Endodermal cell (in vitro differentiated cells): ENCODE measurements at places on chromosomes 7 and 10.

DNA sequence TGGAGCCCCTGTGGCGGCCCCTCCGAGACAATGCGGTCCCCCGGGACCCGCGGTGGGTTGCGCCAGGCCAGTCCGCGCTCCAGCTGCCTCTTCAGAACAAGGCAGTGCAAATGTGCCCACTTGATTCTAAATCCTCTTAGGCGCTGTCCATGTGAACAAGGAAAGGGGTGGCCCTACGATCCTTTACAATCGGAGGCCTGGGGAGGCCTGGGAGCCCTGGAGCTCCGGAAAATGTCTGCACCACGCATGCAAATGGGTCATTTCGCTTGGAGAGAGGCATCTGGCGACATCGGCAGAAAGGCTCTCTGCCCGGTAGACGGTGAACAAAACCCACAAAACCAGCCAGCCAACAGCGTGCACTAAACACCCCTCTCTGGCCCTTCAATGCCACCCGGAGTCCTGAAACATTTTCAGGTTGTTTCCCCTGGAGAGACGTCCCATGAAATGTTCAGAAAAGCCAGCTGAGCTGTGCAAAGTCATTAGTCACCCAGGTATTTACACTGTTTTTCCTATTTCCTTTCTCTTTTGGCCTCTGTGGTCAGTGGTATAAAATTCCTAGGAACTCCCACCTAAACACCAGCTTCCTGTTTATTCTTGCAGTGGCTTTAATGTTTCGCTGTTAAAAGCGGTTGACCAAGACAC, 102.8 kb upstream of the ZNF438 start:
- peak overlapping the region; percentile 98 for H3K27ac ChIP-seq
- peak; percentile 78 for DNase-seq
- peaks cover 3% of the 10 kb centered on the region for H3K4me1 ChIP-seq
- peak overlapping the region; percentile 63 for H3K4me3 ChIP-seq
- no peaks in the 10 kb centered on the region for H3K36me3 ChIP-seq

DNA sequence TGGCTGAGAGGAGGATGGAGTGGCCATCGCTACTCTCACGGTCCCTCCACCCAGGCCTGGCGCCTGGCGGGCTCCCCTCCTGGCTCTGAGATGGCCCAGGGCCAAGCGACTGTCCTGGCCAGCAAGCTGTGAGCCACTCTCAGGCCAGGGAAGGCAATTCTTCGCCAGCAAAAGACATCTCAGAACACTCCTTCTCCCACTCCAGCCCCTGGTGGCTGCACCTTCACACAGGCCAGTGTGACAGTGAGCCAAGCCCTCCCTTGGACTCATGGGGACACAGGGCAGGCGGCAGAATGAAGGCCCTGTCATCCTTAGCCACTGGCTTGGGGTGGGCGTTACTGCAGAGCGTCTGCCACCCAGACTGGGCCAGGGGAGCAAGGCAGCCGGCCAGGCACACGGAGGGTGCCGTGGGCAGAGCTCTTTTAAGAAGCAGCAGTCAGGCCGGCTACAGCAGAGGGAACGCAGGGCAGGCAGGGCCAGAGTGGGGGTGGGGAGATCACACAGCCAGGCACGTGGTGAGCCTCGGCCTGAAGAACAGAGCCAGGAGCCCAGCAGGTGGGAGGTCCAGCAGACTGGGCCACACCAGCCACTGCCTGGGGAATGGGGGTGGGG, 14.4 kb downstream of the STK32C start:
- H3K4me3 ChIP-seq: no peak overlapping the region
- H3K4me1 ChIP-seq: no peaks in the 10 kb centered on the region
- no peaks in the 10 kb centered on the region for H3K27me3 ChIP-seq
- peak; percentile 71 for DNase-seq

- no peaks in the 10 kb centered on the region for H3K36me3 ChIP-seq
- no peak overlapping the region for H3K4me3 ChIP-seq
- H3K4me1 ChIP-seq: no peaks in the 10 kb centered on the region
- no peaks in the 10 kb centered on the region for H3K27me3 ChIP-seq
These were observed 105.0 kb upstream of the CDK13 start for GRCh38 chr7:39845006-39845405.

- no peak overlapping the region for H3K27ac ChIP-seq
- no peak overlapping the region for H3K4me3 ChIP-seq
- no peaks in the 10 kb centered on the region for H3K36me3 ChIP-seq
These were observed 341.6 kb upstream of the MEOX2 start for GRCh38 chr7:16028103-16028502.

DNA sequence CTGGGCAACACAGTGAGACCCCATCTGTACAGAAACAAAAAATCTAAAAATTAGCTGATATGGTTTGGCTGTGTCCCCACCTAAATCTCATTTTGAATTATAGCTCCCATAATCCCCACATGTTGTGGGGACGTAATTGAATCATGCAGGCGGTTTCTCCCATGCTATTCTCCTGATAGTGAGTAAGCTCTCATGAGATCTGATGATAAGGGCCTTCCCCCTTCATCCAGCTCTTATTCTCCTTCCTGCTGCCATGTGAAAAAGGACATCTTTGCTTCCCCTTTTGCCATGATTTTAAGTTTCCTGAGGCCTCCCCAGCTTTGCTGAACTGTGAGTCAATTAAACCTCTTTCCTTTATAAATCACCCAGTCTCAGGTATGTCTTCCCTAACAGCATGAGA, 136.5 kb downstream of the SFMBT2 start:
- H3K4me3 ChIP-seq: no peak overlapping the region
- DNase-seq: no peak
- no peak overlapping the region for H3K27ac ChIP-seq
- H3K27me3 ChIP-seq: no peaks in the 10 kb centered on the region

DNA sequence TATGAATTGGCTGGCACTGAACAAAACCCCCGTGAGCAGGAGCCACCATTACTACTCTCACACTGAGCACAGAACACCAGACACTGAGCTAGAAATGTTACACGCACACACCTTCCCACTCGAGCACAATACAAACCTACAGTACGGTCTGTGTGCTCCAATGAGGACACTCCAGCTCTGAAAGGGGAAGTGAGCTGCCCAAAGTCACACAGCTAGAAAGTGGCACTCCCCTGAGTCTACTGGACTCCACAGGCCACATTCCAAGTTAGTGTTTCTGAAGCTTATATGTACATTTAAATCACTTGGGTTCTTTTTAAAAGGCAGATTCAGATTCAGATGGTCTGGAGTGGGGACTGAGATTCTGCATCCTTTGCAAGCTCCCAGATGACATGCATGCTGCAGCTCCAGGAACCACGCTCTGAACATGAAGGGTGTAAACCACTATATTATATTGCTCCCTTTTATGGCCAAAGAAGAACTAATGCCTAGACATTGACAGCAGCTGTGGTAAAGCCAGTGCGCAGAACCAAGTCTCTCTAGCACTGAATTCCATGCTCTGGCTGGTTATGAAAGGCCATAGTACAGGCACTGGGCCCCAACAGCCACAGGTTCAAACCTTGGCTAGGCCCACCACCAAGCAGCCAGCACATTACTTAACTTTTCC, 77.1 kb downstream of the FRMPD2 start:
- DNase-seq: no peak
- H3K27me3 ChIP-seq: peaks cover 64% of the 10 kb centered on the region
- H3K4me1 ChIP-seq: peaks cover 8% of the 10 kb centered on the region
- H3K27ac ChIP-seq: no peak overlapping the region
